ENCODE measurements at places on chromosomes 1 and 21.

GRCh38 chr1:11042995-11043874 is 3.8 kb downstream of the MASP2 start:
- no peak for DNase-seq

DNA sequence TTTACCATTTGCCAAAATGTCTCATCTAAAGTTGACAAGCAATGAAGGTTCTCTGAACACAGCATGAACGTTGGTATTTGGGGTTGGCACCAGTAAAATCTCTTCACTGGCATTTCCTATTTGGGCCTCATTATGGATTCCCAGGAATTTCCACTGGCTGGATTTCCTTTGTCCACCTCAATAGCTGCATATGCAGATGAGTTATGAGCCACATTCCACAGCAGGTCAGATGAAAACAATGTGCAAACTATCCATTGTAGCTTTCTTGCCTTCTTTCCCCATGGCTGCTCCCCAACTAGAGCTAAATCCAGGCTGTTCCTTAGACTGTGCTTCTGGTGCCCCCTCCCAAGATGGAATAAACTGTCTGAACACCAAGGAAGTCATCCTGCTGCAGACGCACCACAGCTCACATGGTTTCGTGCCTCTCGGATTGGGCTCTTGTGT is 168.1 kb upstream of the FGGY start:
- DNase-seq = no peak

DNA sequence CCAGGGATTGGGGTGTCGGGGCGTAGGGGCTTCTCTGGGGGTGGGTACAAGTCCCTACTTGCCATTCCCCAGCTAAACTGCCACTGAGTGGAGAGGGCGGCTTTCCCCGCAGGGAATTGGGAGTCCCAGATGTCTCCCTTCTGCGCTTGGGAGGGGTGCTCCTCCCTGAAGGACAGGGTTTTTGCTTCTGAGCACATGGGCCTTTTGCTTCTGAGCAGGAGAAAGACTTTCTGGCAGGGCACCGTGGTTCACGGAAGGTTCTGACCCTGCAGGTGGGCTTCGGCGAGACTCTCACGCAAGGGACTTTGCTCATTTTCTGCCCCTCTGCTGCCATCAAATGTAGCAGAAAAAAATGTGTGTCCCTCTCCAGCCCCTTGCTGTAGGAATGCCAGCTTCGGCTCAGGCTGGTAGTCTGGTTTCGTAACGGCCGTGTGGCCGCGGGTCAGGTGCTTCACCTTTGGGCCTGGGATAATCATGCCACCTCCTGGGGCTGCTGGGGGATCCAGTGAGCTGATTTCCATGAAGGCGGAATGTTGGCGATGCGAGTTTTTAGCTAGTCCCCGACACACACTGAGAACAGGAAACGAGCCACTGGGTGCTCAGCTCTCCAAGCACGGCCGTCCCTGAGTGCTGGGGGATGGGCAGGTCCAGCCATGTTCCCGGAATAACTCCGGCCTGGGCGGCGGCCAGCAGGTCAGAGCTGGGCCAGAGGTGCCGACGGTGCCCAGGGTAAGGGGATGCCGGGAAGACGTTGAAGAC is 364.0 kb downstream of the CAMTA1 start:
- DNase-seq = no peak

- no peak for DNase-seq
These were observed 185.5 kb downstream of the ZNF281 start for GRCh38 chr1:200224315-200224714.

DNA sequence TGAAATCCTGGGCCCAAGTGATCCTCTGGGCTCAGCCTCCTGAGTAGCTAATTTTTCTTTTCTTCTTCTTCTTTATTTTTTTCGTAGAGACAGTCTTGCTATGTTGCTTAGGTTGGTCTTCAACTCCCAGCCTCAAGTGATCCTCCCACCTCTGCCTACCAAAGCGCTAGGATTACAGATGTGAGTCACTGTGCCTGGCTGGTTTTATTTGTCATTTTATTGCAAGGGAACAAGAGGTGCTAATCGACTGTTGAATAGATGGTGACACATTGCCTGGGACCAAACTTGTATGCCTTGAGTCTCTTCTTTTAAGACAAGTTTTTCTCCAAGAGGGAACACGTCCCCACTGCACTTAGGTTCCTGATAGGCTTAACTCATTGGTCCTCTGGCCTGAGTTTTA is 20.0 kb upstream of the KLHDC8A start:
- no peak for DNase-seq

GRCh38 chr1:101150670-101151069 is 86.1 kb upstream of the S1PR1 start:
- DNase-seq = no peak

DNA sequence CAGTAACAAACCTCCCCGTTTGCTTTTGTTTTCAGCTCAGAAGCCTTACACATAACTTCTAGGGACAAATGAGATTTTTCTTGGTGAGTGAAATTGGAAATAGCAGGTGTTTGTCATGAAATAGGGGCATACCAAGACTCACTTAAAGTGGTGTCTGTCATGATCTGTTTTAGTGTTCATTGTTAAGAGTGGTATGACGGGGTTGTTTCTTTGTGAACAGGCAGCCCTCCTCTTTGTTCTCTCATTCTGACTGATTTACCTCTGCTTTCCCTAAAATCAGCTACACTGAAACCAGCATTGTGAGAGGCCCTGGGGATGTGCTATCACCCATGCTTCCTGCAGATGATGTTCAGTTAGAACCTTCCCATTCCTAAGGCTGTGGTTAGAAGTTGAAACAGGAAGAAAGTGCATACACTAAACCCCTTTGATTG is 2.5 kb upstream of the ERO1B start:
- no peak for DNase-seq

DNA sequence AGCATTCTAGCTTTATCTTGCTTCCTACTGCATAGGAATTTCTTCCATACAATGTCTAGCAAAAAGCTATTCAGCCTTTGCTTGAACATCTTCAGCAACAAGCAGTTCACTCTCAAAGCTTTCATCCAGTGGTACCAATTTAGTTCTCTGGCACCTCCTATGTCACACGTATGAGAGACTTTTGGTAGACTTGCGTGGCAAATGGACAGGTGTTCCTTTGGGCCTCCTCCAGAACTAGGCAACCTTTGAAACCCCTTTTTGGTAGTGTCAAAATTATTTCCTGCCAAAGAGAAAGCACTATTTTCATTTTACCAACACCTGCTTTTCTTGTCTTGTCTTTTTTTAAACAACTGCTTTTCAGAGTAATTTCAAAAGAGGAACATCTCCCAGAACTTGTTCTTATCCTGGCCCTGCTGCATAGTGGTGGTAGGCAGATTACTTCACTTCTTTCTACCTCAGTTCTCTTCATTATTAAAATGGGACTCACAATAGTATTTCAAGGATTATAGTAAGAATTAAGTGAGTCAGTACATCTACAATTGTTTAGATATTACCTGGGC is 122.4 kb downstream of the MAST2 start:
- DNase-seq = no peak

- DNase-seq = no peak
These were observed 66.5 kb downstream of the USP24 start for GRCh38 chr1:55148676-55149075.

- DNase-seq = peak; percentile 16
These were observed 1.3 kb downstream of the TGFBR3 start for GRCh38 chr1:91884459-91885212.

DNA sequence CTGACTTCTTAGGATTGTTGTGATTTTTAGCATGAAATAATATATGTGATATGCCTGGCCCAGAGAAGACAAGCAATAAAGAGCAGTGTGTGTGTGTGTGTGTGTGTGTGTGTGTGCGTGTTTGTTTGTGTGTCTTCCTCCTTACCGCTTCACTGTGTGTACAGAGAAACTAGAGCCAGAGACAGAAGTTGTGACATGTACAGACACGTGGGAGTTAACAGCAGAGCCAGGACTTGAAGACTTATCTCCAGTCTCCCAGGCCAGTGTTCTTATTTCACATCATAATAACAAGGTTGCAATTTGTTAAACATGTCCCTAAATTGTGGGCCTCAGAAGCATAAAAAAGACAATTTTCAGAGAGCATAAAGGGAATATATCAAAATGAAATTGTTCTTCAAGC is 192.0 kb upstream of the JUN start:
- no peak for DNase-seq

- DNase-seq = no peak
These were observed 373.7 kb downstream of the SRGAP2C start for GRCh38 chr1:121558514-121558913.

DNA sequence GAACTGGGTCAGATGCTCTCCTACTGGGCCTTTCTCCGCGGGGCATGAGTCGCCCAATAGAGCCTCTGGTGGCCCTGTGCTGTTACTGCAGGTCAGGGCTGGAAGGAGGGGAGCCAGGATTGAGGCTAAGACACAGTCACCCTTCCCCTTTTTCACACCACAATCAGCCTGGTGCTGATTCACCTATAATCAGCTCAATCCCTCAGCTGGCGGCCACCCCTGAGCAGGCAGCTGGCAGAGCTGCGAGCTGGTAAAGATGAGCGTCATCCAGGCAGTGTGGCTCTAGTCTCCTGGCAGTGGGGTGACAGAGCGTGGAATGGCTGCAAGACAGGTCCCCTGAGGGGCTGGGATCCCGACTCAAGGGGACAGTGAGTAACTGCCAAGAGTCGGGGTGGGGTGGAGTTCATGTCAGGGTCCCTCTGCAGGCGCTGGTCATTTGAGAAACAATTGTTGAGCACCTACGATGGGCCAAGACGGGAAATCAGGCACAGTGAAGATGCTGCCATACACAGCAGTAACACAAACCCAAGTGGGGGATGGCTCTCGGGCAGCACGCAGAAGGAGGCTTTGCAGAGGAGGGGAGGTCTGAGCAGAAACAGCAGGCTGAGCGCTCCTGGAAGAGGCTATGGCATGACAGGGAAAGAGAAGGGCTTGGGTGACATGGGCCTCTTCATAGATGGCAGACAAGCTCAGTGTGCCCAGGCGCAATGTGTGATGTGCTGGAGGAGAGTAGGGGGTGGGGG is 21.8 kb downstream of the ATF3 start:
- no peak for DNase-seq

- no peak for DNase-seq
These were observed 6.6 kb upstream of the PIGC start for GRCh38 chr1:172450524-172450885.

DNA sequence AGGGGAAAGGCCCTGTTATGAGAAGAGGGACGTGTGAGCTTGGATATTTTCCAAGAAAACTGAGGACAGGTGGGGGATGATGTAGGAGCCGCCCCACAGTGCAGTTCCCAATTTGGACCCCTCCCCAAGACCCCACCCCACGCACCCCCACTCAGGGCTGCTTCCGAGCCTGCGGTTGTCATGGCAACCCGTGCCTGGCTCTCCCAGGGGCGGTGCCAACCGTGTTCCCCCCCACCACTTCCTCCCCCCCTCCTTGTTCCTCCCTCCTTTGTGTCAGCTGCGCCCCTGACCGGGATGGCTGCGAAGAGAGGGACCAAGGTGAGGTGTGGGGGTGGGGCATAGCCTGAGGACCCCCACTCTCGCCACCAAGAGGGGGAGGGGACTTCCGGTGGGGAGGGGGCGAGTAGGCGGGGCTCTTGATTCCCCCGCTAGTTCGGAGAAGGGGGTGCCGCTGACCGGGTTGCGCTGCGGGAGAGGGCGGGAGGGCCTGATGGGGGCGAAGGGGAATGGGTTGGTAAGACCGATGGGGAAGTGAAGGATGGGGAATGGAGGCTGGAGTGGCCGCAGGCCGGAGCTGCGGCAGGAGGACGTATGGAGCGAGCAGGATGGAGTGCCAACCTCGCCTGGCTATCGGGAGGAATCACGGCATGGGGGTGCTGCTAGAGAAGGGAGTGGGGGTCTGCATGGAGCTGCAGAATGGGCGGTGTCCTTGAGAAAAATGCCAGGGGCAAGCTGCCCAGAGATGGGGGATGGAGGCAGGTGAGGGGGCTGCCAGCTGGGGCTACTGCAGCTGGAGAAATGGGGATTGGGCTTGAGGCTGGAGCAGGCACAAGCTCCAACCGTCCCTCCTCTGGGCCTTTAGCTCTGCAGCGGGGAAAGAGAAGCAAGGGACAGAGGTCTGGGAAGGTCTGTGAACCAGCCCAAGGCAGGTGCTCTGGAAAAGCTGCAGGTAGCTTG is 953 bp downstream of the TRIM46 start:
- DNase-seq = peak; percentile 77

DNA sequence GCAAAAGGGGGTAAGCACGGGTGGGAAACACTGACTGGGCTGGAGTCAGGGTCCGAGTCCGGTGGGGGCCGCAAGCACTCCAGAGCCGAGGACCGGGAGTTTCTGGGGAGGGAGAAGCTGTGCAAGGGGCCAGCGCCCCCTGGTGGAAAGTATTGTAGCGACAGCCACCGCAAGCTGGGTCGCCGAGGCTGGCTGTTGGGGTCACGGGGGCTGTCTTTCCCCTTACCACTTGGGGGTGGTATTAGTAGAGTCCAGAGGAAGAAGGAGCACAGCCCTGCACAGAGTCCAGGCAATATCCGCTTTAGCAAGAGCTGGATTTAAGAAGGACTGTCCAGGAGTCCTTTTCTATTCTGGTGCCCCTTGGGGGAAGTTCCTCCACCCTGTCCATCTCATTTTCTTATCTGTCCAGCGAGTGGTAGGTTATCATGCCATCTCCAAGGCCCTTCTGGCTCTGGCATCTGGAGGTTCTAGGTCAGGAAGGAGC is 17.9 kb upstream of the ETV3 start:
- peak; percentile 25 for DNase-seq

GRCh38 chr1:40302475-40302874 is 14.6 kb downstream of the COL9A2 start:
- no peak for DNase-seq

- no peak for DNase-seq
These were observed 10.9 kb upstream of the SSBP3 start for GRCh38 chr1:54417123-54417522.

DNA sequence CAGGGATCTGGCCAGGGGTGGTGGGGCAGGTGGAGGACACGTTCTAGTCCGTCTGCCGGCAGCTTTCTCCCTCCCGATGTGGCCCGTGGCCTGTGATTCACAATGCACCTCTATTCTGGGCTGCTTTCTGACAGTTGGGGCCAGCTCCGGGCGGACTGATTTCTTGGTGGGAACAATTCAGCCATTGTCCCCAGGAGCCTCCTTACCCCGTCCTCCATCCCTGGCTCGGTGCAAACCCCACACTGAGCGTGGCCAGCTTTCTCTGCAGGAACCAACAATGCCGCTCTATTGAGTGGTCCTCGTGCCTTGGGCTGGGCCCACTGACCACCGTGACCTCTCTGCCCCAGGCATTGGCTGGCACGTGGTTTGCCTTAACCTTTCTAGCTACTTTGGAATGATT is 29.7 kb downstream of the PADI2 start:
- DNase-seq = no peak

DNA sequence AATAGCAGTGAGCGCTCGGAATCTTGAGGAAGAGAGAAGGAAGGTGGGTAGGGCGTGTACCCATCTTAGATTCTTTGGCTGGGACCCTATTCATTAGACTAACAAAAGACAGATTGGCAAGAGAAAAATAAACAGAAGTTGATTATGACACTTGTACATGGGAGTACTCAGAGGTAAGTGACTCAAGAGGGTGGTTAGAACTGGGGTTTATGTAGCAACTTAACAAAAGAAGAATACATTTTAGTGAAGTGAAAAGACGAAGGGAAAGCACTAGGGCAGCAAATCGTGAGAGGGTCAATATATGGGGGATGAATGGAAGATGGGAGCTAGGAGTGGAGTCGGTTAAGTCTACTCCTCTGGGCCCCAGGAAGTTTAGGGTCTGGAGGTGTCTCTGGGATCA is 25.8 kb upstream of the RCC2 start:
- DNase-seq = peak; percentile 77
